ENCODE measurements at places on chromosomes 12 and 14. TPM values are rescaled to one million over a fixed set of nuclear protein-coding genes. Genes with fewer than 3 reads are reported as not detected.

Gene GPD1
- 6.8 TPM for total RNA-seq

Gene FAM90A1
- total RNA-seq = 0.39 TPM

Gene USP44
- 11.3 TPM for total RNA-seq

- no peak for DNase-seq
These were observed 165.3 kb upstream of the RASSF8 start for GRCh38 chr12:25793196-25793595.

DNA sequence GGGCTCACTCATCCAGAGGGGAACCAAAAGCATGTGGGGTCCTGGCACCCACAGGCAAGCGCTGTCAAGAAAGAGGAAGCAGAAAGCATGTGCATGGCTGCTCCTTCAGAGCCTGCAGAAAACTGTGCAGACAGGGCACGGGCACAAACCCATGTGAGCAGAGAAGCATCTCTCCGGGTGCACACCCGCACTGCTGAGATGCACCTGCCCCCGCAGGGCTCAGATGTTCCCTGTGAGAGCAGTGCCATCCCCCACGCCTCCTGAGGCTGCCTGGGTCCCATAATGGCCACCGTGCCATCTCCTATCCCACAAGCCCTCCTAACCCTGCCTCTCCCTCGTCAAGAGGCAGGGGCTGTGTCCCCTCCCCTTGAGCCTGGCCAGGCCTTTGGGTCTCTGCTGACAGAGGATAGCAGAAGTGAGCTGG is 32.3 kb upstream of the INF2 start:
- no peak for DNase-seq

GRCh38 chr12:21585485-21585884 is 19.2 kb downstream of the GYS2 start:
- no peak for DNase-seq

GRCh38 chr12:33529031-33529430 is 89.4 kb upstream of the SYT10 start:
- DNase-seq = no peak

DNA sequence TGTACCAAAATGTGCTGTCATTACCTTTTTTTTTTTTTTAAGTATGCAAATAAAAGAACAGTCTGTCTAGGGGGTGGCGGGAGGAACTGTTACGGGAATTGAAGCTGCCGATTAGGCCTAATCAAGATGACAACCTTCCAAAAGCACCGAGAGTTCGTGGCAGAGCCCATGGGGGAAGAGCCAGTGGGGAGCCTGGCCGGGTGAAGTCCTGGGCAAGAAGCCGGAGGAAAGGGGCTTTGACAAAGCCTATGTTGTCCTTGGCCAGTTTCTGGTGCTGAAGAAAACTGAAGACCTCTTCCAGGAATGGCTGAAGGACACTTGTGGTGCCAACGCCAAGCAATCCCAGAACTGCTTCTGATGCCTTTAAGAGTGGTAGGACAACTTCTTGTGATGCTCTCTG is 42.6 kb downstream of the ACTN1 start:
- DNase-seq = no peak

GRCh38 chr14:69650948-69651369 is 39.6 kb downstream of the SUSD6 start:
- no peak for DNase-seq

GRCh38 chr12:47102406-47102805 is 22.6 kb upstream of the AMIGO2 start:
- no peak for DNase-seq

- no peak for DNase-seq
These were observed 21.3 kb downstream of the DACT1 start for GRCh38 chr14:58659061-58659460.

- no peak for DNase-seq
These were observed 9.4 kb downstream of the INF2 start for GRCh38 chr14:104698688-104699425.

DNA sequence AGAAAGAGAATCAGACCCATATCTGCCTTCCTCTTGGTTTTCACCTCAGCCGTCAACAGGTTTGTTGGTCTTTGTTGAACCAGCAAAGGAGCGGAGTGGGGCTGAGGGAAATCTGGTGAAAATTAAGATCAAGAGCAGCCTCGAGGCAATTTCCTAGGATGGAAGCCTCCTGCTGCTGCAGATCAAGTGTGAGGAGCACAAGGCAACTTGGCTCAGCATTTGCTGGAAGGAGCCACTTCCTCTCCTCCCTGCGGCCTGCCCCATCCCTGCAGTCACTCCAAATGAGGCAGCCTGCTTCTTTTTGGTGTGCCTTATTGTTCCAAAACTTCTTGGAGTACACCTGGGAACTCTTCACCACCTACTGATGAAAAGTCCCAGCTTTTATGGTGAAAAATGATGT is 4.9 kb downstream of the TC2N start:
- no peak for DNase-seq
